ENCODE measurements at places on chromosomes 13 and 19.

GRCh38 chr13:112434937-112435523 lies 58.9 kb downstream of the SPACA7 start:
- DNase-seq, result no peak

DNA sequence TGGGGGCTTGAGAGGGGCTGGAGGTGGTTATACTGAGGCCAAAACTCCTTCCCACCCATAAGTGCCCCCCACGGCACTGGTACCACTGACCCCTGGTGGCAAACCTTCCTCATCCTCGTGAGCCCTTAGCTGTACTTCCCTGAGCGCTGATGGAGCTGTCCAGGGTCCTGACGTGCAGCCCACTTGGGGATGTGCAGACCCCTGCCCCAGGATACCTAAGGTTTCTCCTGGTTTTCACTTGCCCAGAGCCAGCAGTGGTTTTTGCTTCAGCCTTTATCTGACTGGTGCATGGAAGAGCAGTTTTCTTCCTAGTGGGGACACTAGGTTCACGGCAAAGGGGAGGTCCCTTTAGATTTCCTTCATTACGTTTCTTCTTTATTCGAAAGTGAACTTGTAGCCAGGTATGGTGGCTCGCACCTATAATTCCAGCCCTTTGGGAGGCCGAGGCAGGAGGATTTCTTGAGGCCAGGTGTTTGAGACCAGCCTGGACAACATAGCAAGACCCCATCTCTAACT lies 28.7 kb upstream of the KCTD15 start:
- DNase-seq, result no peak

- no peak for DNase-seq
These were observed 220.0 kb upstream of the SGCG start for GRCh38 chr13:22960827-22961226.

DNA sequence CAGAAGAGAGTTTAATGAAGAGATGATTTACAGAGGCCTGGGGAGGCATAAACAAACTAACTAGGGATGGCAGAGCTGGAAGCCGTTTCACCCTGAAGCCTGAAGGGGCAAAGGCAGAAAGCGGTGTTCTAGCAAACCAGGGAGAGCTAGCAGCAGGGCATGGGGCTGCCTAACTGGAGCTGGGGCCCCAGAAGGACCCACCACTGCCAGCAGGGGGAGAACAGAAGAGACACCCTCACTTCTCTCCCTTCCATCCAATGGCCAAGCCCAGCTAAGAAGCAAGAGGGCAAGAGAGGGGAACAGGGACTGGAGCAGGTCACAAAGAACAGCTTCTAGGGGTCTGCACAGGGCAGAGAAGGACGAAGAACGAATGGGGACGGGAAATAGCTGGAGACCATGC lies 195.5 kb downstream of the KATNAL1 start:
- no peak for DNase-seq

DNA sequence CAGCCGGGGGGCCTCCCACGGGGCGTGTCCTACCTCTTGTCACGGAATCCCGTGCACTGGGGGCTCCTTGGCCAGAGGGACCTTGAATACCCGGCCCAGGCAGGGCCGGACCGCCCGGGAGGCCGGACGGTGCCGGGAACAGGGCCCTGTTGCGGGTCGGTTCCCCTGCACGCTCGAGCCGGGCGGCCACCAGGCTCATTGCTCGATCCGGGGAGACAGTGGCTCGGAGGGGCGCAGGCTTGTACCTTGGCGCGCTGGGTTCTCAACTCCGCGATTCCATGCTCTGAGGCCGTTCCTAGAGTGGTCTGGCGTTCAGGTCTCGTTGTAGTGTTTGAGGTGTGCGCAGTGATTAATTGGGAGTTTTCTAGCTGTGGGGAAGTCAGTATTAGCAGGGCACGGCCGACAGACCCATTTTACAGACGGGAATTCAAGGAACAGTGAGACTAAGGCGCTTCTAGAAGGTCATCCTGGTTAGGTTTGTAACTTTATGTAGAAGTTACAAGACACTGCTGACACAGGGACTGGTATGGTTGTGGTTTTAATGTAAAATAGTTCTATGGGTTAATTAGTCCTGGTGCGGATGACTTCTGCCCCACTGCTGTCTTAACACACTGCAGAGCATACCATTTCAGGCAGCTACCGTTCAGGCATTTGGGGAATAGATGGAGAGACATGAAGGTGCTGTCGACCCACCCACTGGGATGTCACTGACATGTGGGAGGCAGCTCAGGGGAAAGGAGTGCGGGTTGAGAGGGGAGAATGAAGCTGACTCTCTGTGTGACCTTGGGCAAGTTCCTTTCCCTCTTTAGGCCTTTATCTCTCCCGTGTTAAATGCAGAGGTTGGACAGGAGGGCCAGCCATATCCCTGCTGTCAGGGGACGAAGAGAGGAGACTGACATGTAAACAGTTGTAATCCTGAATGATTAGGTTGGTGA lies 592 bp downstream of the CLPTM1 start:
- DNase-seq, result no peak

- no peak for DNase-seq
These were observed 118.7 kb downstream of the POSTN start for GRCh38 chr13:37479916-37480315.

- no peak for DNase-seq
These were observed 1524.0 kb downstream of the SLITRK1 start for GRCh38 chr13:82358284-82358683.

GRCh38 chr13:60494296-60494695 lies 97.3 kb downstream of the TDRD3 start:
- no peak for DNase-seq

- DNase-seq, result no peak
These were observed 159.2 kb downstream of the SLC7A1 start for GRCh38 chr13:29436291-29436690.

DNA sequence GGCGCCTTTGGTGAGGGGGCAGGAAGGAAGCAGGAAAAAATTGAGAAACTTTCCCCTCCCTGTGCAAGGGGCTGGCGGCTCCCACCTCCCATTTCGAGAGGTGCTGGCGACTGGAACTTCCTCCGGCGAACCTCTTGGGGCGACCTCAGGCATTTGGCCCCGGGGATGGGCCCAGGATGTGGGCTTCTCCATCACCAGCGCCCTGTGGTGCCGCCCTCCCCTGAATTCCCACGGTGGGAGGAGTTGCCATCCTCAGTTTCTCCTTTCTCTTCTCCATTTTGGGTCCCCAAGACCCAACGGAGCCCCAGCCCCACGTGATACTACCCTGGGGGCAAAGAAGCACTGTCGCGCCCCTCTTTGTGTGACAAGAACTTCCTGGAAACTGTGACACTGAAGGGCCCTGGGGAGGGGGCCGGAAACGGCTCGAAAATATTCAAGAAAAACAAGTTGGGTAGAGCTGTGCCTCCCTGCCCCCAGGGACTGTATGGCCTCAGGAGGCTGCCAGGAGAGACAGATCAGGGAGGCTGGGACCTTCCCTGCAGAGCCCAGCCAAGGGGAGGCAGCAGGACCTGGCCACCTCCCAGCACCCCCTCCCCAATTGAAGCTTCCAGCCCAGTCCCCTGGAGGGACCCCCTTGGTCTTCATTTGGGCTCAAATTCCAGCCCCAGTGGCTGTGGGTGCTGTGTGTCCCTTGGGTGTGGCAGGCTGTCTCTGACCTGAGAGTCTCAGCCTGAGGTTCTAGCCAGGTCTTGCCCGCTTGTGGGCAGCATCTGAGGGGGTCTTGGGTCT lies 16.2 kb upstream of the AP1M2 start:
- peak; percentile 71 for DNase-seq

DNA sequence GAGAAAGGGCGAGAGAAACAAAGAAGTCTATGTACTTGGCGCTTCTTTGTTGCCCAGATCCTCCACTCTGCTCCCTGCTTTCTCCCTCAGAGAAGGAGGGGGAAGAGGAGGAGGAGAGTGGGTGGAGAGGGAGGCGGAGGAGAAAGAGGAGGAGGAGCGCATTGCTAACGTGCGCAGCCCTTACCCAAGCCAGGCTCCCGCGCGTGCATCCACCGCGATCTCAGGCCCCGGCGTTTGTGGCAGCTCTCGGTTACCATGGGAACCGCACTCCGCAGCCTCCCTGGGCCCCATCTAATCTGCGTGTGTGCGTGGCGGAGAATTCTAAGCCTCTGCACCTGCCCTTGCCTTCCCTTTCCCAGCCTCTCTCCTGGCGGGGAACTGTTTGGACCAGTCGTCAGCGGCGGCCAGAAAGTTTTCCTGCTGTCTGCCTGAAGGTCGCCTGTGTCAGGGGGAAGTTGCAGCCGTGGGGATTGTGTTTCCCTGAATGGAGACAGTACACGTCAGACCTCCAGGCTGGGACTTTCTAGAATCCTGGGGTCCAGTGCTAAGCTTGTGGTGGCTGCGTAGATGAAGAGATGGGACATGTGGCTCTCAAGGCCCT lies at the start of gene ERICH6B:
Gene ERICH6B, minus strand, starts transcription at position 239 of the 601 bp plus-strand sequence. CDS start 18,734 bp downstream, outside the sequence.
- no peak for DNase-seq

- DNase-seq, result no peak
These were observed 3.5 kb downstream of the NCCRP1 start for GRCh38 chr19:39200066-39200802.

Measured in stimulated activated CD8-positive, alpha-beta memory T cell treated with anti-CD3 and anti-CD28 coated beads, Interleukin-12 subunit alpha, Interleukin-12 subunit beta, amount 100 ng/mL, for 4 hours (primary cell).